ENCODE measurements at places on chromosomes 3 and 15. TPM values are rescaled to one million over a fixed set of nuclear protein-coding genes. Genes with fewer than 3 reads are reported as not detected.

TMC3 gene
- not detected for total RNA-seq

NR1I2 gene
- not detected for total RNA-seq

EFCAB12 gene
- total RNA-seq: not detected

GUCA1C gene
- not detected for total RNA-seq
